Esophagus muscularis mucosa (tissue), 4 donors: ENCODE measurements at places on chromosomes 5 and 9. TPM values are rescaled to one million over a fixed set of nuclear protein-coding genes. Genes with fewer than 3 reads are reported as not detected.

IFNB1 gene
- total RNA-seq: not detected

SPINK13 gene
- total RNA-seq: not detected

PITX1 gene
- total RNA-seq: 5.2 TPM

C9 gene
- total RNA-seq: not detected

OR2V2 gene
- not detected for total RNA-seq

CDK7 gene
- total RNA-seq: 27.4 TPM

FOXD4L3 gene
- total RNA-seq: not detected

PAEP gene
- not detected for total RNA-seq

SDHA gene
- 150 TPM for total RNA-seq

DNA sequence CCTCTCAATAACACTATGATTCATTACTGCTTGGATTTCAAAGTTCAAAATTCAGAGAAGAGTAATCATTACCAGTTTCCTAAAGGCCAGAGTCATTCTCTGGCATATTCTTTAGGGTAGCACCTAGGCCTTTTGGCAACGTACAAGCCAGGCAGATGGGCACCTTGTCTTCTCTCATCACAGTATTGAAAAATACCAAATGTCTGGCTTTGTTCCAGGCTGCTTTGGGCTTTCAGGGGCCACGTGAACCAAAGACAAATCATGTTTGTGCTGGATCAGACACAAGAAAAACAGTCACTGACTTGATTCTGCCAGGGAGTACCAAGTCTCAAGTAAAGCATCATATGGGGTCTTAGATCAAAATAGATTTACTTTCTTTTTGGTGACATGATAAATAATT lies 15.5 kb downstream of the MEGF9 start:
- no peak for DNase-seq
- H3K36me3 ChIP-seq: no peaks in the 10 kb centered on the region
- no peaks in the 10 kb centered on the region for H3K27me3 ChIP-seq
- no peak overlapping the region for H3K4me3 ChIP-seq
- H3K27ac ChIP-seq: no peak overlapping the region

GRCh38 chr5:13501176-13501575 lies 443.3 kb downstream of the DNAH5 start:
- H3K4me1 ChIP-seq: no peaks in the 10 kb centered on the region
- H3K27me3 ChIP-seq: no peaks in the 10 kb centered on the region
- H3K27ac ChIP-seq: no peak overlapping the region
- H3K36me3 ChIP-seq: no peaks in the 10 kb centered on the region
- H3K4me3 ChIP-seq: no peak overlapping the region
- peak; percentile 19 for DNase-seq

GRCh38 chr5:111232311-111233051 lies 8.3 kb downstream of the CAMK4 start:
- H3K36me3 ChIP-seq: no peaks in the 10 kb centered on the region
- no peak for DNase-seq
- H3K4me1 ChIP-seq: no peaks in the 10 kb centered on the region
- H3K27ac ChIP-seq: no peak overlapping the region
- no peak overlapping the region for H3K4me3 ChIP-seq

DNA sequence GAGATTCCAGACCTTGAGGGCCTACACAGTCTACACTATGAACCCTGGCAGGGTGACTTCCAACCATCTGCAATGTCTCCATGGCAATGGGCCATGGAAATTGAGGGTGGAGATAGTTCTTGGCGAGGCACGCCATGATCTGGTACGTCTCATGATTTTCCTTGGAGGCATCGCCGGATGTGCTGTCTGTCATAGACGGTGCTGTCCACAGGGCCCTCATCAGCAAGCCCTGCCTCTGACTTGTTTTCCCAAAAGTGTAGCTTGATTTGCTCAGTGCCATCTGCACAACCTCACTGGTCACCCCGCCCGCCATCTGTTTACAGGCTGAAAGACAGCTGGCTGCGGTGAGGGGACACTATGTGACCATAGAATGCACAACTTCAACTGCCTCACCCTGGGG lies 73.5 kb downstream of the BOD1 start:
- no peaks in the 10 kb centered on the region for H3K36me3 ChIP-seq
- no peaks in the 10 kb centered on the region for H3K4me1 ChIP-seq
- H3K27ac ChIP-seq: no peak overlapping the region
- H3K27me3 ChIP-seq: no peaks in the 10 kb centered on the region
- no peak overlapping the region for H3K4me3 ChIP-seq

GRCh38 chr5:6907320-6907918 lies 194.2 kb downstream of the TENT4A start:
- H3K27ac ChIP-seq: no peak overlapping the region
- no peaks in the 10 kb centered on the region for H3K27me3 ChIP-seq
- H3K4me3 ChIP-seq: no peak overlapping the region
- DNase-seq: no peak

GRCh38 chr5:154753792-154754191 lies 1.4 kb upstream of the LARP1 start:
- H3K36me3 ChIP-seq: no peaks in the 10 kb centered on the region
- H3K27ac ChIP-seq: peak overlapping the region; percentile 98
- no peaks in the 10 kb centered on the region for H3K27me3 ChIP-seq
- H3K4me1 ChIP-seq: peaks cover 30% of the 10 kb centered on the region
- H3K4me3 ChIP-seq: peak overlapping the region; percentile 99
- DNase-seq: no peak

GRCh38 chr9:108088916-108089315 lies 599.3 kb upstream of the KLF4 start:
- H3K27ac ChIP-seq: no peak overlapping the region
- H3K4me3 ChIP-seq: no peak overlapping the region

GRCh38 chr5:33843579-33843978 lies 48.2 kb downstream of the ADAMTS12 start:
- DNase-seq: no peak
- H3K27ac ChIP-seq: no peak overlapping the region
- no peaks in the 10 kb centered on the region for H3K27me3 ChIP-seq
- H3K4me3 ChIP-seq: no peak overlapping the region
